Left cardiac atrium (tissue), 4 donors: ENCODE measurements at places on chromosomes 12 and 14. TPM values are rescaled to one million over a fixed set of nuclear protein-coding genes. Genes with fewer than 3 reads are reported as not detected.

CD163L1 gene
- 6.2 TPM for total RNA-seq

RERG gene
- 7.3 TPM for total RNA-seq

TMEM179 gene
- 1.0 TPM for total RNA-seq

OAS2 gene
- 6.5 TPM for total RNA-seq

CLSTN3 gene
- 14.7 TPM for total RNA-seq

ATF1 gene
- total RNA-seq, result 26.0 TPM
